Hematopoietic multipotent progenitor cell treated with erythropoietin and hydrocortisone succinate and interleukin-3 and kit ligand, for 17 days (in vitro differentiated cells): ENCODE measurements at places on chromosomes 6 and 20.

GRCh38 chr20:62411479-62412193, 4.6 kb upstream of the CABLES2 start:
- DNase-seq = no peak

DNA sequence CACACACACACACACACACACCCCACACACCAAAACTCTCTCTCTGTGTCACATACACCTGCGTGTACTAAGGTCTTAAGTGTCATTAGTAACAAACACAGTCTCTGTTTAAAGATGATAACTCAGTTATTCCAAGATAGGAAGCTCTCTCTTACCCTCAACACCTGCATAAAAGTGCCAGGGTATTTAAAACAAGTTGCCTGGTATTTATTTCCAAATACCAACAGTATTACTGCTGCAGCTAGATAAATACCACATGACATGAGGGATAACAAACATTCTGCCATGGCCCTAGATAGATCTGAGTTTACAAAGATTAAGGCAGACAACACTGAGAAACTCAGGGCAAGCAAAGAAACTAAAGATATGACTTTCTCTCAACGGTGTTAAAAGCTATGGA, 118.5 kb downstream of the SIM1 start:
- no peak for DNase-seq

GRCh38 chr6:15352220-15352619, 106.4 kb downstream of the JARID2 start:
- DNase-seq = no peak

GRCh38 chr6:126083875-126084274, 97.5 kb downstream of the TRMT11 start:
- no peak for DNase-seq

GRCh38 chr6:91281901-91282300, 695.0 kb upstream of the MAP3K7 start:
- no peak for DNase-seq

- no peak for DNase-seq
Observed at GRCh38 chr6:157374889-157375443, 6.0 kb upstream of the ZDHHC14 start.

GRCh38 chr6:127904160-127904559, 3.3 kb upstream of the THEMIS start:
- DNase-seq = no peak

DNA sequence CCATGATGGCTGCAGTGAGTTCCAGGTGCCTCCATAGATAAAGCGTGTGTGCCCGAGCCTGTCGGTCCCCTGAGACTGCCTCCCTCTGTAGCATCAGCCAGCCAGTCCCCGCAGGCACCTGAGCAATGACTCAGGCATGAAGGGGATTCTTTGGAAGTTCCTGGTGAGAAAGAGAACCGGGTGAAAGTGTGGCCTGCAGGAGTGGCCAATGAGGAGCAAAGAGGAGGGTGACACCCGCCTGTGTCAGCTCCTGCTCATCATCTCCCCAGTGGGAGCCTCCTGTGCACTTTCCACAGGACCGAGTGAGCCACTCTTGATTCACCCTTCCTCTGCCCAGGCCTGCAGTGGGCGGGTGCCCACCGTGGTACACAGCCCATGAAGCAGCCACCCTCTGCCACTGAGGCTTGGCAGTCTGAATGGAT, 71.2 kb upstream of the PTPN1 start:
- no peak for DNase-seq

DNA sequence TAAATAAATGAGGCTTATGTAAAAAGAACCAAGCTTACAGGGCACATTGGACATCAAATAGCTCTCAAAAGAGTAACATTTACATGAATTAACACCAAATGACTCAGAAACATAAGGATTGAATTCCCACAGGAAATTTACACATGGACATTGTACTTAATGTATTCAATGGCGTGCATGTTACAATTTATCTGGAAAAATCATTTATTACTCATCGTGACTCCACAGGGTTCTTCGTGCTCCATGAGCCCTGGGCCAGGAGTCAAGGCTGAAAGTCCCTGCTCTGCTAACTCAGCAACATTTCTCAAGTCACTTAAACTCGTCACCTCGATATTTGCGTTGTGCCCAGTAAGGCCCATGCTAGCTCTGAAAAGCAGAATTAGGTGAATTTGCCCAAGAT, 158.5 kb downstream of the PHACTR1 start:
- no peak for DNase-seq

DNA sequence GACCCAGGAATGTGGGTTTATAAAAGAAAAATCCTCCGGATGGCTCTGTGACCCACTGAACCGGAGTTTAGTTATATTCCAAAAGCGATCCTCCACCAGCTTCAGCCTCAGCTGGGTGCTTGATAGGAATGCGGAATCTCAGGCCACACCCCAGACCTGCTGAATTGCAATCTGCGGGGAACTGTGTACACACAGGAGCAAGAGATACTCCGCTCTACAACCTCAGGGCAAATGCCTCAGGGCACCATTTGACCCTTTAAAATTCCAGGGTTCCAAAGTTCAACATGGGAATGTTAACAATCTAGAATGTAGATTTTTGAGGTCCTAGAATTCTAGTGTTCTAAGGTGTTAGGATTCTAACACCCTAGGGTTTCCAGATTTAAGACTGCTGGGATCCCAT, 10.8 kb downstream of the BPIFA2 start:
- no peak for DNase-seq

DNA sequence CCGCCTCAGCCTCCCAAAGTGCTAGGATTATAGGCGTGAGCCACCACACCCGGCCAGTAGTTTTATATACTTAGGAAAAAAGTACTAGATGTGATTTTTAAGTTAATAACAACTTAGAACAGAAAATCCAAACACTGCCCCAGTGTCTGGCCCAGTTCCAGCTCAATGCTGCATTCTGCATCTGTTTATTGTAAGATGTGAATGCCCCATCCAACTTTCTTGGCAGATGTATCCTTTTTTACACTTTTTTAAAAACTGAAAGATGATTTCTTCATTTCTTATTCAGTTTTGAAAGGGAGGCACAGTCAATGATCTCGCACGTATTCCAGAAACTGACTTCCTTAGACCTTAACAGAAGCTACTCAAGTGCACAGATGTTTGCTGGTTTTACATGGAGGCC, 85.6 kb upstream of the SRSF6 start:
- no peak for DNase-seq

- DNase-seq = no peak
Observed at GRCh38 chr20:50521221-50522052, 11.3 kb downstream of the PTPN1 start.

- no peak for DNase-seq
Observed at GRCh38 chr6:34832942-34833341, 41.1 kb downstream of the BLTP3A start.

GRCh38 chr6:134464690-134465411, 146.9 kb upstream of the SGK1 start:
- DNase-seq = no peak
